Stimulated activated CD8-positive, alpha-beta memory T cell treated with anti-CD3 and anti-CD28 coated beads, Interleukin-7, amount 100 ng/mL, for 1 hour (primary cell): ENCODE measurements at places on chromosomes 1 and 21.

GRCh38 chr21:20330652-20331051 is 667.6 kb upstream of the NCAM2 start:
- no peak for DNase-seq

DNA sequence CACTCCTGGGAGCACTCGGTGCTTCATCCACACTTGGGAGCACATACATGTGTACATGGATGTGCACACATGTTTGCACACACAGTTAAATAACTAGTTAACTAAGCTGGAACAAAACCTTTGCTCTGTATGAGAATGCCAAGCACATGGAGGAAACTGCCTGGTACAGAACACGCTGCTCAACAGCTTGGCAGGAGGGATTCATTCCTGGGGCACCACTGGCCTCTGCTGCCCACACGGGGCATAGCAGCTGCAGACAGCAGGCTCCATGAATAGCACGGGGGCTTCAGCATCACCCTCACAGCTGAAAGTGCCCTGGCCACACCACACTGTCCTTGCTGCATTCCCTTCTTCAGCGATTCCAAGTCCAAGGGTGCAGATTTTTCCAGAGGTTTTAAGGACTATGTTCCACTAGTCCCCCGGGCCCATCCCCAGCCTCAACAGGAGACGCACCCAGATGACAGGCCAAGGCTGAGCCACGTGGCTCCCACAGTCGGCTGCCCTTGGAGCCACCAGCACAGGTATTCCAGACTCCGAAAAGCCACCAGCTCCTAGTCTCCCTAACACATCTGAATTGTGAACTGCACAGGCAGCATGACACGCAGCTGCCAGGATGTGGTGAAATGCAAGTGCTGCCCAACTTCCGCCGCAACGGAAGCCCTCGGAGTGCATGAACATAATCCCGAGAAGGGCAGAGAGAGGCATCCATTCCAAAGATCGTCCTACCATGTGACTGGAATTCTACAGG is 16.9 kb downstream of the NPHP4 start:
- no peak for DNase-seq

GRCh38 chr21:42395302-42395701 is 550 bp downstream of the TMPRSS3 start:
- no peak for DNase-seq

DNA sequence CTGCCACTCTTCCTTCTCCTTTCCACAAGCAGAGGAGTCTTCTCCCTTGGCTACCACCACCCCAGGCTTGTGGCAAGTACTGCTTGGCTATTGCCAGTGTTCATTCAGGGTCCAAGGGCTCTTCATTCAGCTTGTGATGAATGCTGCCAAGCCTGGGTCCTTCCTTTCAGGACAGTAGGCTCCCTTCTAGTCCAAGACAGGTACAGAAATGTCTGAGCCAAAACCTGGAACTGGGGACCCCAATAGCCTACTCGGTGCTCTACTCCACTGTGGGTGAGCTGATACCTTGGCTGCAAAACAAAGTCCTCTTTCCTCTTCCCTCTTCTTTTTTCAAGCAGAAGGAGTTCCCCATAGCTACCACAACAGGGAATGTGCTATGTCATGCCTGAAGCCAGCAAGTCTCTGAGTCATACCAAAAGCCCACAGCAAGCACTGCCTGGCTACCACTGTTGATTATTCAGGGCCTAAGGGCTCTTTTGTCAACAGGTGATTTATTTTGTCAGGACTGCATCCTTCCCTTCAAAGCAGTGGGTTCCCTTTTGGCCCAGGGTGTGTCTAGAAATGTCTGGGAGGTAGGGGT is 268.9 kb downstream of the HHAT start:
- DNase-seq = no peak

DNA sequence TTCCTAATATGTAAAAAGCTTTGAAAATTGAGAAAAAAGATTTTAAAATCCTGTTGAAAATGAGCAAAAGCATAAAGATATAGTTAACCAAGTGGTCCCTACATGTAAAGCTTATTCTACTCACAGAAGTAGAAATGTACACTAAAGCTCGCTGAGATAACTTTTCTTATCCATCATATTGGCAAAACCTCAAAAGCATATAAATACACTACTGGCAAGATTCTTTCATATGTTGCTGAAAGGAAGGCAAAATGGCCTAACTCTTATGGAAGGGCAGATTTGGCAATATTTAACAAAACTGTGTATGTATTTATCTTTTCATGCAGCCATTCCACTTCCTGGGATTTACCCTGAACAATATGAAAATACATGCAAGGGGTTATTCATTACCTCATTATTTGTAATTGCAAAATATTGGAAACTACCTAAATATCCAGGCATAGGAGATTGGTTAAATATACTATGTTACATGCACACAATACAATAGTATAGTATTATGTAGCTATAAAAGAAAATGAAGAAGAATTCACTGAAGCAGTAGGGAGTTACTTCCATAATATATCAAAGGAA is 43.2 kb upstream of the LYPLAL1 start:
- DNase-seq = no peak

GRCh38 chr1:172529304-172529703 is 3.6 kb upstream of the SUCO start:
- no peak for DNase-seq

DNA sequence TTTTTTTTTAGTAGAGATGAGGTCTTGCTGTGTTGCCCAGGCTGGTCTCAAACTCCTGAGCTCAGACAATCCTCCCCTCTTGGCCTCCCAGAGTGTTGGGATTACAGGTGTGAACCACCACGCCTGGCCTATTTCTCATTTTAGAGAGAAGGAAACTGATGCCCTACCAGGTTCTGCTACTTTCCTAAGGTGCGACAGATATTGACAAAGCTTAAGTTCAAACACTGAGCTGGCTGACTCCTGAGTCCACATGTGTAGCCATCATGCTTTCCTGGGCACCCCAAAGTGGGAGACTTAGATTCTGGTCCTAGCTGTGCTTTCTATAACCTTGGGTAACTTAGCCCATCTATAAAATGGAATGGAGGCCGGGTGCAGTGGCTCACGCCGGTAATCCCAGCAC is 5.1 kb upstream of the TMEM222 start:
- no peak for DNase-seq

GRCh38 chr21:43812957-43813655 is 23.7 kb downstream of the RRP1 start:
- no peak for DNase-seq

DNA sequence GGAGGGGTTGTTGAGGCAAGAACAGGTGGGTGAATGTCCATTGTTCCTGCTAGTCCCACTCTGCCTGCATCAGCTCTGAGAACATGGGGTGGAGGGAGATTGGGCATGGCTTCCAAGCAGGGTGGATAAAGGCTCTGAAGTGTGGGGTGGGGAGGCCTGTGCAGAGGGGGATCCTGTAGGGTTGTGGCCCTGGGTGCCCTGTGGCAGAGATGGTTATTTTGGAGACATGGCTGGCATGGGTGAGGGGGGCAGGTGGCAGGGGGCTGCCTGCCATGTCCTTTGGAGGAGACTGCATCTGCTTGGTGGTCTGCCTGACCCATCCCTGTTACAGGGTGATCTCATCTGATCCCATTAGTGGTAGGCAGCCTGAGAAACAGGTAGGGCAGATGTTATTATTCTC is 11.2 kb downstream of the MYOG start:
- DNase-seq = no peak

GRCh38 chr1:43440358-43440757 is 13.4 kb downstream of the HYI start:
- DNase-seq = no peak

DNA sequence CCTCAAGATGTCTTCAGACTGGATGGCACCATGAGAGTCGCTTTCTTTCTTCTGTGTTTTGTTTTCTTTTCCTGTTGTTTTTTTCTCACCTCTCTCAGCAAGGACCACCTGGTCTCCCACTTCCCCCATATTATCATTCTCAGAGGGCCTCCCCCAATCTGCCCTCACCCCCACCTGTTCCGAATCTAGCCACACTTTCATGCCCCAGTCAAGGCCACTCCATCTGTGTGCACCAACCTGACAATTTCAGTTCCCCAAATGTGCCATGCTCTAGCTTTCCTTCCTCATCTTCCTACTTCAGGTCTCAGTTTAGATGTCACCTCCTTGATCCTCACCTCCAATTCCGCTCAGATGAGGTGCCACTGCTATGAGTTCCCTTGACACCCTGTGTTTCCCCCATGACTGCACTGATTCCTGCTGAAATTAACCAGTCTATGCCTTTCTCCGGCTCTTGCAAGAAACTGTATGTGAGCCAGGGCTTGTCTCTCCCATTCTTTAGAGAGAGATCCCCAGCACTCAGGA is 146.2 kb downstream of the PLPP3 start:
- no peak for DNase-seq

DNA sequence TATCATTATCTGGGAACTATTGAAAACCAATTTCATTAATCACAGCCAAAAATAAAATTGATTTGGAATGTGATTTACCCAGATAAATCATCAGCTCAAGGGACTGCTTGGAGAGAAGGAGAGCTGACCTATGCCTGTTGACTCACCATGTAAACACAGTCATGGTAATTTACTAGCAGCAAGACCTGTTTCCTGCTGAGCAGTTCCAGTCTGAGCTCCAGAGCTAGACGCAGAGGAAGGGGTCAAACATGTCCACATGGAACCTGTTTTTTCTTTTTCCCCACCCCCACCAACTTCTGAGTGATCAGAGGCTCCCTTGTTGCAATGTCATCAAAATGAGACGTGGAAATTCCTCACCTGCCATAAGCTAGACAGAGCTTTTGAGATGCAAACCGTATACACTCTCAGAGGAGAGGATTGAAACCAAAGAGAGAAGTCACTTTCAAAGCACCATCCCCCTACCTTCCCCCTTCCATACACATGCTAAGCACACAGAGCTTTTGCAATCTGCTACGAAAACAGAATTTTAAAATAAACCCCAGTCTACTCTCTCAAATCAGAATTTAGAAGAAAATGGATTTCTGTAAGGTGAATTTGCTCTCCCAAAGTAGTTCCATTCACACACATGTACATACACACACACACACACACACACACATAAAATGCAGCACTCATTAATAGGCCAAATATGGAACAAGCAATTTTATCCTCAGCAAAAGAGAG is 55.9 kb upstream of the PTGFRN start:
- no peak for DNase-seq

DNA sequence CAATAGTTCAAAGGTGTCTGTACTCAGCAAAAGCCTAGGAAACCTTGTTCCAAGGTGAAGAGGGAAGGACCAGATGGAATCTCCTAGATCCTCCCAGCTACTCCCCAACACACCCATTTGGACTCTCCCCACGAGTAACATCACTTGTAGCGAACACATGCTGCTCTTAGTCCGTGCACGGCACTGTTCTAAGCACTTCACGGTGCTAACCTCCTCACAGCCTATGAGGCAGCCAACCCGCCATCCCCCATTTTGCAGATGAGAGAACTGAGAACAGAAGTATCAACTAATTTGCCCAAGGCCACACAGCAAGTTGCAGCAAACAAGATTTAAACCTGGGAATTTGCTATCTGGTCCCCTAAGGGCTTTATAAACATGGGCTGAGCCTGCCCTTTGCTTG is 24.3 kb downstream of the MRPL37 start:
- DNase-seq = no peak

GRCh38 chr21:43333298-43334062 is 93.5 kb downstream of the SIK1 start:
- DNase-seq = no peak

DNA sequence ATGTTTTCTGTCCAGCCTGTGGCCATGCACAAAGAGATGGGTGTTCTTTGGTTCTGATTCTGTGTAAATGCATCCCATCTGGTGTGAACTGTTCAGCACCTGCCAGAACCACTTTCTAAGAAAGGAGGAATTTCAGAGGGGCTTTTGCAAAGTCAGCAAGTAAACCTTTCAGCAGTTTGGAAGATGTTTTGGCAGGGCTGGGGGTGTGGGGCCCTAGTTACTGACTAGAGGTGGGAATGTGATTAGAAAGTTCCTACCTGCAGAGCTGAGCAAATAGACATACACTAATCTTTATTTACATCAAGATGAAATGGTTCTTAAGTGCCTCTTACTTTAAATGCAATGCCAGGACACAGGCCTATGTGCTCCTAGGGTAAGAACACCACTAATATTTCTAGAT is 378.1 kb upstream of the USP24 start:
- DNase-seq = no peak

DNA sequence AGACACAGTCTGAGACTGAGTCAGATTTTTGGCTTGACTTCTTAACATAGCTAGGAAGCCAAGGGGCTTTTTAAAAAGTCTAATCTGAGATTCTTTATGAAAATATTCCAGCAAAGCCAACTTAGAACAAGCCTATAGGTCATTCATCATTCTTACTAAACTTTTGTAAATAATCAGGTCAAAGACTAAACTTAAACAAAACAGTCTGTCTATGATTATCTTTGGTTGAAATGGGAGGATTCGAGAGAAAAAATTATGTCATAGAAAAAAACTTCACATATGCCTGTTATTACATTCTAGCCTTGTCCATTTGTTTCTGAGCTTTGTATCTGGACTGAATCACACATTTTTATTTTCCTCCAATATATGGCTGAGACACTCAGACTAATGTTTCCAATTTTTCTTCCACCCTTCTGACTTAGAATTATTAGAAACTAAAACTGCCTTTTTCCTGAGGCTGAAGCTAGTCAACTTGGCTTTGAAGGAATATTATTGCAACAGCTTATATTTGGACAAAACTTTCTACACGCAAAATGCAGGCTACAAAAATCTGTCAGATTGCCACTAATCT is 83.3 kb downstream of the ETS2 start:
- no peak for DNase-seq

DNA sequence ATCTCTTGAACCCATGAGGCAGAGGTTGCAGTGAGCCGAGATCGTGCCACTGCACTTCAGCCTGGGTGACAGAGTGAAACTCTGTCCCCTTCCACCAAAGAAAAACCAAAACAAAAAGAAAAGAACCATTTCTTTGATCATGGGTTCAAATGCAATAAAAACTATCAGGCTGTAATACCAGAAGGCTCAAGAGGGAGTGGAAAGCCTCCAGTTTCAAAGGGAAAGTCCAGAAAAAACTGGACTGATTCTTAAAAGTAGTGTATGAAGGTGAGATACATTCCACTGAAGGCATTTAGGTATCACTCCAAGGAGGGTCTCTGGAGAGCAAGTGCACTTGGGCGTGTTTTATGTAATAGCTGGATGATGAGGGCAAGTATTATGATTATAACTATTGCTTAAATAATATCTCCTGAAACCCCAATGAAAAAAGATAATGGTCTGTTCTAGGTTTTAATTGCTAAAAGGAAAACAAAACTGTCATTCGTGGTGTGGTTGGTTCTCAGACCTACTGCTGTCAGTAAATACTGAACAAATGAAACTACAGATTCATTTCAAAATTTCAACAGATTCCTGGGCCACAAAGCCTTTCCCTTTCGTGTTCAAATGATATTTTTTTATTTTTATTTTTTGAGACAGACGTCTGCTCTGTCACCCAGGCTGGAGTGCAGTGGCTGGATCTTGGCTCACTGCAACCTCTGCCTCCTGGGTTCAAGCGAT is 6.0 kb upstream of the CAMTA1 start:
- no peak for DNase-seq
